Retinal pigment epithelial cell (primary cell): ENCODE measurements at places on chromosomes 6 and 20.

GRCh38 chr6:41531591-41532582 lies 14.3 kb upstream of the FOXP4 start:
- DNase-seq, result no peak

- no peak for DNase-seq
Measured at GRCh38 chr20:23868321-23868720, 11.2 kb downstream of the CST5 start.

DNA sequence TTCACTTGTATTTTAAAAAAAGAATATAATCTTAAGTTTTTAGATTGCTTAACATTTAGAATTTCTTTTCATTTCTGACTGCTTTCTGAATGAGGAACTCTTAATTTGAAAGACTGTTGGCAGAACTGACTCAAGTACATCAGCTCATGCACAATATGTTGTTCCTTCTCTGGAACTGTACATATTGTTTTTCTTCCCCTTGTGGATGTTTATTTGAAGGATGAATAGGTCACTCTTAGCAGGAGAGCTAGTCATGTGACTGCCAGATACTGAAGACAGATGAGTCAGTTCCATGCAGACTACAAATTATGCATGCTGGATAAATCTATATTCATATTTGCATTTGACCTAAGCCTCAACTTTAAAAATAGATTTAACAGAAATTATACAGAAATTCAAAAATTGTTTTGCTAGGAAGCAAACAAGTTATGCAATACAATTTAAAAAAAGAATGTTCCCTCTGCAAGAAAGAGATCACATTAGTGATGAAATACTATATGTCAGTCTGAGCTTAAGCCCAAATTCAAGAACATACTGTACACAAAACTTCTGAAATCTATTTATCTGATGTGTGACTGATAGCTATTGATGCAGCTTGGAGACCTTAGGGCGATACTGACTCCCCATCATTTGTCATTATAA lies 1274.9 kb upstream of the GJE1 start:
- peak; percentile 37 for DNase-seq

- DNase-seq, result no peak
Measured at GRCh38 chr20:63313349-63314014, 20.5 kb downstream of the COL20A1 start.

DNA sequence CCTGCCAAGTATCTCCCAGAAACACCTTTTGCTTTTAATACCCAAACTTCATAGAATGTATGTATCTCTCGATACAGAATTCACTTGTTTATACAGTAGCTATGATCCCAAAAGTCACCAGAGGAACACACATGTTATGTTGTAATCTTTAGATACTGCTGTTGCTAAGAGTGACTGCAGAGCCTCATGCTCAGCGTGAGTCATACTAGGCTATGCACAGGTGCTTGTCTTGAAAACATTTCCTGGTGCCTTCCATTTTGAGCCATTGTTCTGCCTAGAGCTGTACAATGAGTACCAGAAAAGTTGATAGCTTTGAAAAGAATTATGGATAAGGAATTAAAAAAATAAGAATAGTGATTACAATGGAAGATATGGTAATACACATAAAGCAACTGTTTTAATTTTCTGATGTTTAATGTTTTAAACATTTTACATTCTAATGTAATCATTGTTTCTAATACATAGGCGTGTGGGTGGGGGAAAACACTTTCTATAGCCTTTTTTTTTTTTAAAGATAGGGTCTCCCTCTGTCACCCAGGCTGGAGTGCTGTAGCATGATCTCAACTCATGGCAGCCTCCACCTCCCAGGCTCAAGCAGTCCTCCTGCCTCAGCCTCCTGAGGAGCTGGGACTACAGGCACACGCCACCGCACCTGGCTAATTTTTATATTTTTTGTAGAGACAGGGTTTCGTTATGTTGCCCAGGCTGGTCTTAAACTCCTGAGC lies 79.4 kb downstream of the CD24 start:
- DNase-seq, result peak; percentile 20

DNA sequence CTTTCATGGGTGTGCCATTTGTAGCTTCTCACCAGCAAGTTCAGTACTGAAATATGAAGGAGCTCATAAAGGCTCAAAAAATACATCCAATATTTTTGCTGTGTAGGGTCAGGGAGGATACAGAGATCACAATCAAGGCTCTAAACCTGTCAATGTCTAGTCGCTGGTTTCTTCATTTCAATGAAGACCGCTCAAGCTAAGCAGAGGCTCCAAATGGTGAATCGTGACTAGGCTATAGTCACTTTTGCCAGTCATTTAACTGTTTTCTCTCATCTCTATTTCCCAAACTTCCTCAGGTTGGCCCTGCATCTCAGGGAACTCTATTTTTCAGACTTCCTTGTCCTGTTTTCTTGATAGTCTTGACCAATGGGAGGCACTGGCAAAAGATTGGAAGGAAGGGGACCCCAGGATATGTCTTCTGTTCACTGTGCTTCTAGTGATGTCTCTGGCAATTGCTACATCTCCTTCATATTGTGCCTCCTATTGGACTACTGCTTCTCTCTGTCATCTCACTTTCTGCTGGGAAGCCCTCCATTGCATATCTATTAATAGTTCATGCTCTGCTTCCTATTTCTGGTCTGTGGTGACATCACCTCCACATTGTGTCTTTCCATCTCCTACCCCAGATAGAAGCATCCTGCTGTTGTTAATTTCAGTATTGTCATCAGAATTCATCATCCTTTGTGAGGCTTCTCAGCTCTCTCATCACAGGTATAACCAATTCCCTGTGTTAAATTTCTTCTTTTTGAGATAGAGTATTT lies 87.7 kb upstream of the FAM184A start:
- DNase-seq, result no peak

DNA sequence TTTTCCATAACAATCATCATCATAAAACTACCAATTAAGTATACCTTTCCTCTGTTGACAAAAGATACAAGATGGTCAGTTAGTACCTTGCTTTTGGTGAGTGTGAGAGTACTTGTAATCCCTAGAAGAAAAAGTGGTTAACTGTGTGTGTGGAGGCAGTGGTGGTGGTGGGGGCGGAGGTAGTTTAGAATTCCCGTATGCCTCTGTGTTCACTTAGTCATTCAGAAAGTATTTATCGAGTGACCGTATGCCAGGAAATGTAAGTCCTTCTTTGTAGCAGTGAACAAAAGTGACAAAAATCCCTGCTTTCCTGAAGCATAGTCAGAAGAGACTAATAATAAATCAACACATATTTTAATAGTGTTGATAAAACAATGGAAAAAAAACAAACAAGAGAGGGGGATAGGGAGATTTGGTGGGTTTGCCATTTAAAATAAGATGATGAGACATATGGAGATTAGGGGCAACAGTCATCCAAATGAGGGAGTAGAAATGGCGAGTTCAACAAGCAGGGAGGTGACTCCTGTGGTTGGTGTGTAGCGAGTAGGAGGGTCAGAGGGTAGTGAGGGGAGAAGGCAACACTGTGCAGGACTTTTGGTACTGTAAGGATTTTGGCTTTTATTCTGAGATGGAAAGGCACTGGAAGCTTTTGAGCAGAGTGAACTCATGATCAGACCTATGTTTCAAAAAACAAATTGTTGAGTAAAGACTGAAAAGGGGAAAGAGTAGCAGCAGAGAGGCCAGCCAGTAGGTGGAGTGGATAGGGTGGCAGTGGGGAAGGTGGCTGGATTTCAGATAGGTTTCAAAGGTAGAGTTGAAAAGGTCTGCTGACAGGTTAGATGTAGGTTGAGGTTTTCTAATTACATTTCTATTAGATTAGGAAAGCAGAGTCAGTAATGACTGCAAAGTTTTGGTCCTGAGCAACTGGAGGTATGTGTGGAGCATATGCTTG lies 40.3 kb upstream of the SIM1 start:
- DNase-seq, result peak; percentile 76

GRCh38 chr6:165819394-165819793 lies 156.4 kb upstream of the PDE10A start:
- DNase-seq, result no peak

GRCh38 chr20:45096781-45097180 lies 4.1 kb downstream of the KCNS1 start:
- no peak for DNase-seq

GRCh38 chr20:2696646-2697045 lies 4.1 kb downstream of the EBF4 start:
- no peak for DNase-seq

DNA sequence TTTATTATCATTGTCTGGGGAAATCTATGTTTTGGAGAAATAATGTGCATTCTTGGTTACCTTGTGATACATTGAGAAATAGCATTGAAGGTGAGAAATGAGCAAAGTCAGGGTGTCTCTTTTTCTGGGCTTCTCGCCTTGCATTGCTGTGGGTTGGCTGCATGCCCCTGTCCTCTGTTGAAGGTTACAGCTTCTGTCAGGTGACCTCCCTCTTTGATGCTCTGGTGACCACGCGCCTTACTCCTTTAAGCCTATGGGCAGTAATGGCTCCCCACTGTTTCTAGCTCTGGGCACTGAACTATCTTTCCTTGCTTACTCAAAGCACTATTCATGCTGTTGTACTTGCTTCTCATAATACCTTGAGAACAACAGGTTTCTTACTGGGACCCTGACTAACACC lies 14.6 kb downstream of the ADGRB3 start:
- DNase-seq, result no peak
